ENCODE measurements at places on chromosomes 6 and 20. TPM values are rescaled to one million over a fixed set of nuclear protein-coding genes. Genes with fewer than 3 reads are reported as not detected.

GRCh38 chr6:134676307-134677281, 273.3 kb downstream of the ALDH8A1 start:
- H3K4me1 ChIP-seq = no peaks in the 10 kb centered on the region
- no peak overlapping the region for H3K4me3 ChIP-seq
- no peak overlapping the region for H3K27ac ChIP-seq
- no peak for DNase-seq
- H3K36me3 ChIP-seq = no peaks in the 10 kb centered on the region

DNA sequence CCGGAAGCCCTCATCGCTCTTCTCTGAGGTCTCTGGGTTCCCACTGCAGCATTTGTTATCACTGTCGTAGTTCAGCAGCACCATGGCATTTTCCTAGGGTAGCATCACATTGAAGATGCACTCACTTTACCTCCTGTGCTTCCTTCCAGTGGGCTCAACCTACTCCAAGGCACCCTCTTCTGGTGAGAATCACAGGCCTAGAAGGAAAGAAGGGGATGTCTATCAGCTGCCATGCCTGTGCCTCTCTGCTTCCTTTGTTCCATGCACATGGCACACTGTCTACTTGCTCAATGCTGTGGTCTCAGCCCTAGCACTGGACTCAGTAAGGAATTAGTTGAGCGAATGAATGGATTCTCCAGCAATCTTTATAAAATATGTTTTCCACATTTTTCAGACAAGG, 22.6 kb downstream of the CST4 start:
- H3K27me3 ChIP-seq = no peaks in the 10 kb centered on the region
- no peaks in the 10 kb centered on the region for H3K4me1 ChIP-seq
- H3K36me3 ChIP-seq = no peaks in the 10 kb centered on the region
- H3K27ac ChIP-seq = no peak overlapping the region
- no peak for DNase-seq

IFNGR1 gene
- 82.8 TPM for total RNA-seq

UNC93A gene
- not detected for total RNA-seq

All from aorta (tissue), 5 donors.